ENCODE measurements at places on chromosomes 3 and 15.

DNA sequence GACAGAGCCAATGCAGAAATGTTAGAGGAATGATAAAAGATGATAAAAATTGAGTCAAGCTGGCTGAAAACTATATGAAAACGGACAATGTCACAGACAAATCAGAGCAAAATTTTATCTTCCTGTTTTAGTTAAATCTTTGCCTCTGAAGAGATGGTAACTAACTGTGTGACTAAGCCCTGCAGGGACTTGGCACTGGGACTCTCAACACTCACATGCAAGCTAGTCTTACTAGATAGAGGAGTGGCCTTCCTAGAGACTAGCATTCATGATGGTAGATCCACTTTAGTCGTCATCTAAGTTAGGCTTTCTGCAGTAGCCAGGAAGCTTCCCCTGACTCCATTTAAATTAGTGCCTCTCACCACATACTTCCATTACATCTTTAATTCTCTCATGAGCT, 4.1 kb downstream of the CCDC191 start:
- DNase-seq = no peak

DNA sequence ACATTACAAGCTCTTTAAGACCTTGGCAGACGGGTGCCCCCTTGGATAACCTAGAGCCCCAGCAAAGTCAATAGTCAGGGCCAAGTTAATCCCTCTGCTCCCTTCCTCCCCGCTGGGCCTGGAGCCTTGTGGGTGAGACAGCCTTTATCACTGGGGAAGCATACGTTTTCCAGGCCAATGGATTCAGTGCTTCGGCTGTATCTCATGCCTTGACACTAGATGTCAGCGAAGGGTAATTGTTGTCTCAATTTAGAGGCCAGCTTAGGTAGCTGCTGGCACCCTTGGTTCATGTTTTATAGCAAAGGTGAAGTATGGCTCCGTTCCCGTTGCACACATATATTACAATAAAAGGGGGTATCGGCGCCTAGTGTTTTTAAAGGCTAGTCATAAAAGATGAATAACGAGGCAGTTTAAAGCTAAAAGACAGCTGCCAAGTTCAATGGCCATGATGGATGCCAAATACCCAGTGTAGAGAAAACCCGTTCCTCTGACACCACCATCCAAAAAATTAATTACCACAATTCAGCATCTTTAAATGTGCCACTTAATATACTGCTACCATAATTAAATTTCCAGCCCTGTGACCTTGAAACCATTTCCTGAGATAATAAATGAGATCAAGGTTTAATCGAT, 52.3 kb upstream of the BNIP2 start:
- DNase-seq = no peak

- DNase-seq = no peak
Measured at GRCh38 chr15:79539401-79539800, 107.3 kb downstream of the MINAR1 start.

DNA sequence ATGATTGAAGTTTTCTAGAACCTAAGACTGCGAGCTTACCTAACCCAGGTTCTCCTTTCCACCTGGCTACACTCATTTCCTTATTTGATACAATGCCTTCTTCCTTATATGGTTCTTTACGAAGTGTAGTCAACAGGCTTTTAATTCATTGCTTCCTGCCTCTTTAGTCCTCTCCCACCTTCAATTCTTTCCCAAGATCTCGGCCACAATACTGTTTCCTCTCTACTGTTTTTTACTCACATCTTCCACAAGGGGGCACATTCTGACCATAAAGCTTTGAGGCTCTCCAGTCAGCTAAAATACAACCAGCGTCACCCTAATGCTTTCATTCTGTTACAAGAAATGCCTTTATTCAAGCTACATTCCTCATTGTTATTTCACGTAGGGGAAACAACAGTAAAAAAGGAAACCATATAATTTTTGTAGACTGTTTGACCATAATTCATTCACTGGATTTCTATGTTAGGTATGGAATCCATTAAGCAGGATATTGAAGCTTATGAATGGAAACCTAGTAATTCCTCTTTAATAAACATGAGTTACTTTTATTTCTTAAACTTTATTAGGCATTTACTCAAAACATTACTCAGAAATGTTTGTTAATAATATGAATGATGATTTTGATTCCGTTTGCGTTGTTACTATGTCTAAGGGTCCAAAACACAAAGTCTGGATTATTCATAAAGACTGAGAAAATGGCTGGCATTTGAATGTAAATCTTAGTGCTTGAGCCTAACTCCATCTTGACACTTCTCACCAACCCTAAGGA, 29.5 kb upstream of the VEPH1 start:
- peak; percentile 74 for DNase-seq

GRCh38 chr3:174440253-174440701, 418.9 kb upstream of the NAALADL2 start:
- no peak for DNase-seq

DNA sequence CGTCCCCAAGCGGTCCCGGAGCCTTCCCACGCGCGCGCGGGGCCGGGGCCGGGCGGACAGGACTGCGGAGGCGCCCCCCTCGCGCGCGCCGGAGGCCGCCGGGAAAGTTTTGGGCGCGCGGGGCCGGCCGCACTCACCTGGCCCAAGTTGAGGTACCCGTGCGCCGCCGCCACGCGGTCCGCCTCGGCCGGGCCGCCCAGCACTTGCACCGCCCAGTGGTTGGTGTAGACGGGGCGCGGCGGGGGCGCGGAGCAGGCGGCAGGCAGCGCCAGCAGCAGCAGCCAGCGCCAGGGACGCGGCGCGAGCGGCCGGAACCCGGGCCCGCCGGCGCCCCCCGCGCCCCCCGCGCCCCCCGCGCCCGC, 289 bp downstream of the PCSK6 start:
- no peak for DNase-seq

DNA sequence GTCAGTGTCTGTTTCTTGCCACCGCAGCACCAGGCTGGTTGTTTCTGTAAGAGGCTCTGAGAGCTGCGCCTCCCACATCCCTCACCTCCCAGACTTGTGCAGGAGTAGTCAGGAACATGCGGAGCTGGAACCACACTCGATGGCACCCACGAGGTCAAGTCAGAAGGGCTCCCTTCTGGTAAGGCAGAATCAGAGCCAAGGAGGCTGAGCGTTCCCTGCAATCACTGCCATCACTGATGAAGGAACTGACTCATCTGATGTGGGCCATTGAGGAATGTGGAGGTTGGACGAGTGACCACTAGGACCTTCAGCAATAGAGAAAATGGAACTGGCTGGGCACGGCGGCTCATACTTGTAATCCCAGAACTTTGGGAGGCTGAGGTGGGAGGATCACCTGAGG, 35.7 kb upstream of the BLM start:
- DNase-seq = peak; percentile 69

DNA sequence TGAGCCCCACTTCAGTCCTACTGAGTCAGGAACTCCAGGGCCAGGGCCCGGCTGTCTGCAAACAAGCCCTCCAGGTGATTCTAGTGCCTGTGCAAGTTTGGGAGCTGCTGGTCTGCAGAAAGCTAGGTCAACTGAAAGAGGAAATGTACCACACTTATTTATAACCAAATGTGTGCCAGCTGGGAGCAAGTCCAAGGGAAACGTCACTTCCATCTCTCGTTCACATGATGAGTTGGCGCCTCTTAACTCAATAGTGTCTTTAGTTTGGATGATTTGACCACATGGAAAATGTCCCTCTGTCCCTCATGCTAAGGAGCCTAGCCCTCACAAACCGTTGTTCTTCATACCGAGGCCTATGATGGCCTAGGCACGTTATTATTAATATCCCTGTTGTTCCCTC, 43.2 kb downstream of the GOLGA8S start:
- no peak for DNase-seq

DNA sequence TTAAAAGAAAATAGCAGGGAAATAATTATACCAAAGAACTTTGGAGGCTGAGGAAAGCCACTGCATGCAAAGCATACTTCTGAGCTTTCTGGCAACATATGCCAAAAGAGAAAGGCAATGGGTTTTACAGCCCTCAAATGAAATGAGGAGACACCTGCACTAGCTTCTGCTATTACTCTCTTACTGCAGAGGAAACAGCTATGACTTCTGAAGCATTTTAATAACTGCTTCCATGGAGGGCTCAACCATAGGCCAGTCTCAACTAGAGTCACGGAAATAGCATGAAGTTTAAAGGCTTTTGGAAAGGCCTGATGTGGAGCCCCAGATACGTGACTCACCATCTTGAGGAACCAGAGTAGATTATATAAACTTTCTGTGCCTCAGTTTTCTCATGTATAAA, 114.8 kb downstream of the OXNAD1 start:
- DNase-seq = no peak

DNA sequence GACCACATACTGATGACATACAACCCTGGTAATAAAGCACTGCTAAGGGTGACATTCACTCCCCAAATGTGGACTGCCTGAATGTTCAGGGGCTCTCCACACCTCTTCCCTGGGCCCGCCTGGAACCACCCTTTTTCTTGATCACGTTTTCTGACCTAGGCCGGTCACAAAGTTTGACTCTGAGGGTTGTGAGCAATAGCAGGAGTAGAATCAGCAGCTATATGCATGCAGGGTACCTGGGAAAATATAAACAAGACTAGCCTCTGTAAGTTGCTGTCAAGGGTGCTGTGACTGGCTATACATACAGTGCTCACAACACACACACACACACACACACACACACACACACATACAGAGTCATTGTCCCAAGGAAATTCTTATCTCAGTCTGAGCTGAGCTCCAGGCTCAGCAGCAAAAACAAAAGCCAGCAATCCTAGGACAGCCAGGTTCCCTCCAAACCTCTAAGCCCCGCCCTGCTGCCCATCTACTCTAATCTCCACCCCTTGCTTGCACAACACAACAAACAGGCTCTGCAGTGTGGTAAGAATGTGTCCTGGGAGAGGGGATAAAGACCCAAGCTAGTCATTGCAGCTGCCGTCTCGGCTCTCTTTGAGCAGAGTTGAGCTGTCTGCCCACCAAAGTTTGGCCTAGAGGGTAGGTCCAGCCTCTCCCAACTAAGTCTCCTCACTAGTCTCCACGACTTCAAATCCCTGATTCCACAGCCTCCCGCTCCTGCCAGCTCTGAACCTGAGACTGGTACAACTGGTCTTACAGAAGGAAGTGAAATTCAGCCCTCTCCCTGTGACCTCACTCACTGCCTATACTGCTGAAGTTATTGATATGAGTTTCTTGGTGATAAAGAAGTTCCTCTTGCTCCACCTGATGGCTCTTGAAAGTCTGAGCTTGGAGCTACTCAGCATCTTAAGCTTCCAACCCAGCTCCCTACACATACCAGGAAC, 2.2 kb downstream of the BMF start:
- no peak for DNase-seq

DNA sequence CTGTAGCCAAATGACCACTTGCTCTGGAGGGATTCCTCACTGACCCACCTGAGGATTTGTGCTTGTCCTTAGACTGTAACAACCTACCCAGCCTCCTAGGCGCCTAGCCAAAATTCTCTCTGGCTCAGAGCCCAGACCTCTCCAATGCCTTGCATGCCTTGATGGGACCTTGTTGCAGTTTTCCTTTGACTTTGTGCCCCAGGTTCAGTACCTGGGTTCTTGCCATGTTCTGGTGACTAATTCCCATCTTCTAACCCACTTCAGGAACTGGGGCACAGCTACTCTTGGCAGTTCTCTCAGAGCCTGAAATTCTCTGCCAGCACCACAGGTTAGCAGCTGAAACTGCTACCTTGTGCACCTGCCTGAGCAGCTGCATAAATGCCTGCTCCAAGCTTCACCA, 27.0 kb upstream of the UBE3A start:
- no peak for DNase-seq

DNA sequence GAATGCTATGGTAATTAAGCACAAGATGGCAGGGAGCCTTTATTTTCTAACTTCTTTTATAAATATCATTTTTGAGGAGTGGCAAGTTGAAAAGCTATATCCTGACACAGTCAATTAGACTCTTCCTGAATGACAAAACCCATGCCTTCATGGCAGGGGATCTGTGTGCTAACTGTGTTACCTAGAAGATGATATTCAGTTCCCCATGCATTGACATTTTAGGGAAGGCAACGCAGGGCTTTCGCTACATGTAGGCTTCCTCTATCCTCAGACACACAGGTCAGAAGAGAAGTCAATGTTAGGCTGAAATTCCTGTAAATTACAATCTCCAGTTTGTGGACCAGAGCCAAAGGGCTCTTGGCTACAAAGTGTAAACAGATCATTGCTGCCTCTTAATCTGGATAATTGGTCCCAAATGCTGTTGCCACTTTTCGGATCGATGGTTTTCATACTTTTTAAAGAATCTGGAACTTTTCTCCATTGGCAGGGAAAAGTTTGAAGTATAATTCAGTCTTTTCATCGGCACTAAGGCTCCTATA, 22.6 kb upstream of the NR2F2 start:
- no peak for DNase-seq

GRCh38 chr3:28799084-28799483, 450.5 kb upstream of the AZI2 start:
- DNase-seq = no peak

GRCh38 chr15:28219116-28219515, 102.9 kb downstream of the HERC2 start:
- DNase-seq = no peak

- DNase-seq = no peak
Measured at GRCh38 chr3:45932112-45932511, 11.2 kb upstream of the CXCR6 start.

DNA sequence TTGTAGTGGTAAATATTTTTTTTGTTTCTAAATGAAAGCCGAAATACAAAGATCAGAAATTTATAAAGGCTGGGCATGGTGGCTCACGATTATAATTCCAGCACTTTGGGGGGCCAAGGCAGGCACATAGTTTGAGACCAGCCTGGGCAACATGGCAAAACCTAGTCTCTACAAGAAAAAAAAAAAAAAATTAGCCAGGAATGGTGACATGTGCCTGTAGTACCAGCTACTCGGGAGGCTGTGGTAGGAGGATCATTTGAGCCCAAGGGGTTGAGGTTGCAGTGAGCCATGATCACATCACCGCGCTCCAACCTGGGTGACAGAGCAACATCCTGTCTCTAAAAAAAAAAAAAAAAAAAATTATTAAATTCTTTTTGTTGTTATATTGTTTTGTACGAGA, 6.9 kb downstream of the DENND4A start:
- DNase-seq = no peak

- DNase-seq = no peak
Measured at GRCh38 chr3:49158792-49159191, 7.3 kb downstream of the CCDC71 start.

DNA sequence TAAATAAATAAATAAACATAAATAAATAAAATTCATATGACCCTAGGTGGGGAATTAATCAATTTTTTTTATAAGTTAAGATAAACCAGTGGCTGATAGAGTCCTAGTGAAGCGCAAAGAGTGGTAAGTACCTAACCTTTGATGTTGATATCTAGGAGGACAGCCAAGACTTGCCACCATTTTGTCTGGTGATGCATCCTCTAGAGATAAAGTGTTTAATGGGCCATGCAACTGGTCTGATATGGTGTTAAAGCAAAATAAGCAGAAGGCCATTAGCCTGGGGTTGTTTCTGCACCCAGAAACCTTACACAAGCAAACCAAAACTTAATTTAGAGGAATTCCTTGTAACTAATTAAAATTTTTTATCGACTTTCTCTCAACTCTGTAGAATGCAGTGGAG, 9.6 kb upstream of the USP8 start:
- no peak for DNase-seq
